ENCODE measurements at places on chromosomes 11 and 22.

DNA sequence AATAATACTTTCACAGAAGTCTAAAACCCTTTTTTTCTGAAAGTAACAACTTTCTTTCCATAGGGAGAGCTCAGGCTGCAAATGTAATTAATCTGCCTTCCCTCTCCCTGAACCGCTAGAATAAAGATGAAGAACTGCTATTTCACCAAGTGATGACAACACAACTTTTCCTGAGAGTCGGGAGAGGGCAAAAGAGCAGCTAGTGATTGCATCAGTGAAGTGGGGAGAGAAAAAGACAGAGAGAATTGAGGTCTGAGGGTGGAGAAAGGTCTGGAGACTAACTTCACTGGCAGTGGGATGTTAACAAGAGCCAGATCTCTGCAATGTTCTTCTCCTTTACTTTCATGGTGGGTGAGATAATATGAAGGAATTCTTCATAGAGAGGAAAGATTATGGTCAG is 10.9 kb upstream of the MPEG1 start:
- no peak for DNase-seq

DNA sequence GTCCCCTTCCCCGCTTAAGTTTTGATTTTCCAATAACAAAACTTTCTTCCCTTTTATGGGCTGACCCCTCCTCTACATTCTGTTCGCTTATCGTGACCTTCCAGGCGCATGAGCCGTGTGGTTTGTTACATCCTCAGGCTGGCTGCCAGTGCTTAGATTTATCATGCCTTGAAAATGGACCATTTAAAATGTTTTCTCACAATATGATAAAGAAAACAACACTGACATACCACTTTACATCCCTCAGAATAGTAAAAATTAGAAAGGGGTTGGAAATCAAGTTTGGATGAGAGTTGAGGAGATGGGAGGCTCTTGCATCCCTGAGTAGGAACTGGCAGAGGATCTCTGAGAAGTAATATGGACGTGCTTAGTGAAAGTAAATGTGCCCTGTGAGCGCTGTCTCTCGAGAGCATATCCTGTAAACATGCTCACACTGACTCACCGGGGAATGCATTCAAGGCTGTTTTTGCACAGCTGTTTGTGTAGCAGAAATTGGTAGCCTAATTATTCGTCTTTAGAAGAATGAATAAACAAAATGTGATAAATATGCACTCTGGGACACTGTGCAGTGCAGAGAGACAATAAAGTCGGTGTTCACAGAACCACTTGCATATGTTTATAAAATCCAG is 17.1 kb upstream of the TOLLIP start:
- no peak for DNase-seq

DNA sequence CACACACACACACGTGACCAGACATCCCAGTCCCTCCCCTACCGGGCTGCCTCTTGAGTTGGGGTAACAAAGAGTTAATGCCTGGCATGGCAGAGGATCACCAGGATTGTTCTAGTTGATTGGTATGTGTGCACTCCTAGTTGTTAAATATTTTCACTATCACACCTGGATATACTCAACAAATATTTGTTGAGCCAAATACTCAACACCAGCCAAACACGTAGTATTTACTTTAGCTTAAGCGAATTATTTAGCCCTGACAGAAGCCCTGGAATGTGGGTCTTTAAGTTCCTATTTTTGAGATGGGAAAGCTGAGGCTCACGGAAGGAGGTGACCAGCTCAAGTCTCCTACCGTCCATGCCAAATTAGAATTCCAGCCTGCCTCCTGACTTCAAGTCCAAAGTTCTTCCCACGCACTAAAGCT is 10.5 kb downstream of the CD3E start:
- DNase-seq, result no peak

- no peak for DNase-seq
Measured at GRCh38 chr11:38562562-38562961, 1964.5 kb upstream of the RAG2 start.

GRCh38 chr11:104652996-104653395 is 245.3 kb downstream of the CASP12 start:
- DNase-seq, result no peak

GRCh38 chr11:105100206-105100605 is 39.4 kb downstream of the CARD18 start:
- DNase-seq, result no peak

DNA sequence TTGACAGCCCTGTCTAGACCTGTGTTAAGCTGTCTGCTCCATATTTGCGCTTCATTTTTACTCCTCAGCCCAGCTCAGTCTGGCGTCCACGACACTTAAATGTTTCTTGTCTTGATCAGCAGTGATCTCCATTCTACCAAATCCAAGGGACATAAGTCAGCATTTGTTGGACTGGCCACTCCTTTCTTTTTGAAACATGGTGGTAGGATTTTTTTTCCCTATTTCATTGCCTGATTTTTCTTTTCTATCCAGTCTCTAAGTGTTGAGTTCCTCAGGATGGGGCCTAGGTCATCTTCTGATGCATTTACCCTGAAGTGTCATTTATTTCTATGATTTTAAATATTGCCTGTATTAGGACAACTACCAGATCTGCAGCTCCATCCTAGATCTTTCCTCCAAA is 873 bp downstream of the NCAPH2 start:
- DNase-seq, result no peak

GRCh38 chr11:122322329-122322728 is 206.3 kb upstream of the BLID start:
- no peak for DNase-seq

DNA sequence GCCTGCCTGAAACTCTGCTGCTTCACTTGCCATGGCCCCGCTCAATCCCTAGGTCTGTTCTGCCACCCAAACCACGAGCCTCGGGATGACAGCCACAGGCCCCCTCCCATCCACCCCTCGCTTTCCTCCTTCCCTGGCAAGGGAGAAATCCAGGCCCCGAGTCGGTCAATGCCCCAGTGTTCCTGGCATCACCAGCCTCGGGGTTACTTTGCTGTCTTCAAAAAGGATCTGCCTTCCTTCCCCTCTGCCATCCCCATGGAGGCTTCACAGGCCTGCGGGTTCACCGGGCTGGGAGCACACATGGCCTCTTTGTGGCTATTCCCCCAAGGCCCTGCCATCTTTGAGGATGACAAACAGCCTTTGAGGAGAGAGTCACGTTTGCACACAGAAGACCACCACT is 38.8 kb upstream of the ALX4 start:
- DNase-seq, result no peak

- no peak for DNase-seq
Measured at GRCh38 chr11:111574373-111575225, 27.6 kb upstream of the SIK2 start.

DNA sequence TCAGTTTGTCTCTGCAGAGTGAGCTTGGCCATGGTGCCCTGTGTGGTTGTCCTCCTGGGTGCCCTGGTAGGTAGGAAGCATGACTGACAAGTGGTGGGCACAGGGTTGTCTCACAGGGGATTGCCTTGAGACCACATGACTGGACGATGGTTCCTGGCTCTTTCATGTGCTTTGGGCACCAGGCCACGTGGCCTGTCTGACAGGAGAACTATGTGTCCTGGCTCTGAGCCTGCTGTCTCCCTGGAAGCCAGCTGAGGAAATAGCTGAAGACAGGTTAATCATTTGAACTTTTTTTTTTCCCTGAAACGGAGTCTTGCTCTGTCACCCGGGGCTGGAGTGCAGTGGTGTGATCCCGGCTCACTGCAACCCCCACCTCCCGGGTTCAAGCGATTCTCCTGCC is 93.2 kb downstream of the LDLRAD3 start:
- no peak for DNase-seq

GRCh38 chr11:5643585-5643984 is 18.8 kb downstream of the TRIM34 start:
- DNase-seq, result no peak

DNA sequence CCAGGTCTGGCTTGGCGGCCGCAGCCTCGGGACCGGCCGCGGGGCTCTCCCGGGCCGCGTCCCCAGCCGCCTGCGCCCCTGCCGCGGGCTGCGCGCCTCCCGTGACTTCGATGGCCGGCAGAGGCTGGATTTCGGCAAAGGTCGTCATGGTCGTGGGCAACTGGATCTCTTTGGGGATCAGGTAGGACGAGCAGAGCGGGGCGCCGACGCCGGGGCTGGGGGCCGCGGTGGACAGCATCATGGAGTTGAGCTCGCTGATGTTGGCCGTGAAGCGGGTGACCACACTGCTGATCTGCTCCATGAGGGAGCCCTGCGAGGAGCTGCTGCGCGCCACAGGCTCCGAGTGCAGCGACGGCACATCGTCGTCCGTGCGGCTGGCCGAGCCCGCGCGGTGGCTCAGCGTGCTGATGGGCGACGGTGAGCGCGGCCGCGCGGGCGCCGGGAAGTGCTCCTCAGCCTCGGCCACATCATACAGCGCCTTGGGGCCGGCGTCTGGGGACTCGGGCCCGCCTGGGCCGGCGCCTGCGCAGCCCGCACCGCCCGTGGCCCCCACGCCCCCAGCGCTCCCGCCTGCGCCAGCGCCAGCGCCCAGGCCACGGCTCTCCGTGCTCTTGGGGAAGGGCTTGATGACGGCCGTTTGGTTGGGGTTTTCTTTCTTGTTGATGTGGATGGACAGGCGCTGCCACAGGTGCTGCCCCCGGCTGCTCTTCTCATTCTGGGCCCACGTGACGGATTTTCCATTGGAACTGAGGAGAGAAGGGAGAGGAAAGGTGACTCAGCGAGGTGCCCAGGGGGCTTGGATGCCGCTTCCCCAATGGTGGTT is 171.4 kb upstream of the CTSC start:
- DNase-seq, result no peak

DNA sequence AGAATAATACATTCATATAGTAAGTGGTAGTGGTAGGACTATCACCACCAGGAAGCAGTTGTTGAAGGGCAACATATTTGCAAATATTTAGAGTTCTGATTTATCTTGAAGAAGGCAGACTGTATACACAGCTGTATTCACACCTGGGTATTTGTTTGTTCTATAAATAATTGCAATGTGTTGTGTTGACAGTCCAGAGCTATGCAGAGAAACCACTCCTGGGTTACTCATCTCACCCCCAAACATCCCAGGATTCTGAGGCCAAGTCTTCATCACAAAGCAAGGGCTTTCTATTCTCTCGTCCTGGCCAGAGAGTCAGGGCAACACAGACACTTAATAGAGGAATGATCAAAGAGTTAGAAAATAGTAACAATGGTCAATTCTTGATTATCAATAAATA is 102.1 kb upstream of the FAT3 start:
- no peak for DNase-seq
